ENCODE measurements at places on chromosomes 3 and 15. TPM values are rescaled to one million over a fixed set of nuclear protein-coding genes. Genes with fewer than 3 reads are reported as not detected.

The CCDC54 gene
- not detected for total RNA-seq

The ITGA11 gene
- 0.92 TPM for total RNA-seq

The SPATA12 gene
- not detected for total RNA-seq

The SKOR1 gene
- 0.69 TPM for total RNA-seq

The PLAAT1 gene
- total RNA-seq: 13.6 TPM

The DNAJA4 gene
- total RNA-seq: 42.7 TPM

The RAMAC gene
- total RNA-seq: 40.4 TPM

The PLSCR2 gene
- total RNA-seq: not detected

The DCP1A gene
- total RNA-seq: 13.1 TPM

The CTXN2 gene
- total RNA-seq: 1.6 TPM

The TEX55 gene
- not detected for total RNA-seq

The C3orf20 gene
- total RNA-seq: 0.23 TPM

The CPNE4 gene
- total RNA-seq: 51.4 TPM

The LTF gene
- 0.92 TPM for total RNA-seq

The SQOR gene
- total RNA-seq: 4.2 TPM

The CDHR4 gene
- total RNA-seq: 0.23 TPM

The SH3GL3 gene
- total RNA-seq: 52.8 TPM

The SCG3 gene
- total RNA-seq: 52.6 TPM

The ANKRD34C gene
- 0.92 TPM for total RNA-seq

The PFKFB4 gene
- total RNA-seq: 20.8 TPM

The CMTM6 gene
- 41.8 TPM for total RNA-seq

The GRIP2 gene
- 11.3 TPM for total RNA-seq

The CYP1A1 gene
- total RNA-seq: 0.23 TPM

The SLCO3A1 gene
- total RNA-seq: 8.8 TPM

The TAGLN3 gene
- total RNA-seq: 103 TPM

The ROPN1 gene
- not detected for total RNA-seq

The IGDCC3 gene
- total RNA-seq: 6.7 TPM

The RPUSD2 gene
- total RNA-seq: 11.8 TPM

The SPESP1 gene
- total RNA-seq: 4.8 TPM

The CCR2 gene
- 0.23 TPM for total RNA-seq

The TNFSF10 gene
- total RNA-seq: 5.5 TPM

The CDC25A gene
- 10.8 TPM for total RNA-seq

The WNT5A gene
- total RNA-seq: 16.4 TPM

The RARB gene
- total RNA-seq: 31.1 TPM

The SAXO2 gene
- total RNA-seq: 14.8 TPM

The GPR62 gene
- 0.46 TPM for total RNA-seq

The LOXL1 gene
- total RNA-seq: 7.4 TPM

The ITPKA gene
- total RNA-seq: 0.69 TPM

The C3orf22 gene
- not detected for total RNA-seq

All from diencephalon (tissue), 1 donor.